Activated naive CD4-positive, alpha-beta T cell treated with anti-CD3 and anti-CD28 coated beads for 36 hours (primary cell): ENCODE measurements at places on chromosomes 7 and 10. TPM values are rescaled to one million over a fixed set of nuclear protein-coding genes. Genes with fewer than 3 reads are reported as not detected.

The PLAC9 gene
- not detected for total RNA-seq

- no peak for DNase-seq
Measured at GRCh38 chr10:111338035-111338434, 261.2 kb downstream of the ADRA2A start.

GRCh38 chr7:94296881-94297280, 97.8 kb upstream of the COL1A2 start:
- no peak for DNase-seq

GRCh38 chr10:86644152-86644793, 10.1 kb upstream of the OPN4 start:
- DNase-seq = peak; percentile 32

DNA sequence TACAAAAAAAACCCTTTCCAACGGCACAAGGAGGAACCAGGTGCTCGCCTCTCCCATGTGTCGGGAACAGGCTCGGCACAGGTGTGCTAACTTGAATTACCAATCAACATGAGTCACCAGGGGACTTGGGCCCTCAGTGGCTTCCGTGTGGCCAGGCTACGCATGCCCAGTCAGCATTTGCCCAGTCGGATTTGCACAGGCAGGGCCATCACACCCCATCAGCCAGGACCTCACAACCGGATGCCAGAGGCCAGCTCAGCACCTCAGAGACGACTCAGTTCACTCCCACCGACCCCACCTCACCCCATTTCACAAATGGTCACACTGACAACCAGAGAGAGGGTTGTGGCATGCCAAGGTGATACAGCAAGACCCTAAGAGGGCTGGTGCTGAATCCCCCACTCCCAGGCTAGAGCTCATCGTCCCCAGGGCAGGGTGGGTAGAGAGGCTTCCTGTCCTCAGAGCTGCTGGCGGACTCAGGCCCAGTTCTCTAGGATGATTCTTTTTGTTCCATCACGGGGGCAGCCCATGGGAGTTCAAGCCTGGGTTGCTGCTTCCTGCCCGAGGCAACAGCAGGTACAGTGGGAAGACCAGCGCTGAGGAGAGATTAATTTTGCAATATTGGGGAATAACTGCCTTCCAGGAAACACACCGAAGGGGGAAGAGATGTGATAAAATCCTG, 13.6 kb downstream of the ANXA11 start:
- no peak for DNase-seq

GRCh38 chr7:100546926-100547800, 8.2 kb downstream of the AGFG2 start:
- no peak for DNase-seq
